Activated T-cell treated with anti-CD3 and anti-CD28 coated beads for 4 hours (primary cell): ENCODE measurements at places on chromosomes 6 and 20.

GRCh38 chr6:129112591-129112990 lies 229.7 kb downstream of the LAMA2 start:
- no peak for DNase-seq

DNA sequence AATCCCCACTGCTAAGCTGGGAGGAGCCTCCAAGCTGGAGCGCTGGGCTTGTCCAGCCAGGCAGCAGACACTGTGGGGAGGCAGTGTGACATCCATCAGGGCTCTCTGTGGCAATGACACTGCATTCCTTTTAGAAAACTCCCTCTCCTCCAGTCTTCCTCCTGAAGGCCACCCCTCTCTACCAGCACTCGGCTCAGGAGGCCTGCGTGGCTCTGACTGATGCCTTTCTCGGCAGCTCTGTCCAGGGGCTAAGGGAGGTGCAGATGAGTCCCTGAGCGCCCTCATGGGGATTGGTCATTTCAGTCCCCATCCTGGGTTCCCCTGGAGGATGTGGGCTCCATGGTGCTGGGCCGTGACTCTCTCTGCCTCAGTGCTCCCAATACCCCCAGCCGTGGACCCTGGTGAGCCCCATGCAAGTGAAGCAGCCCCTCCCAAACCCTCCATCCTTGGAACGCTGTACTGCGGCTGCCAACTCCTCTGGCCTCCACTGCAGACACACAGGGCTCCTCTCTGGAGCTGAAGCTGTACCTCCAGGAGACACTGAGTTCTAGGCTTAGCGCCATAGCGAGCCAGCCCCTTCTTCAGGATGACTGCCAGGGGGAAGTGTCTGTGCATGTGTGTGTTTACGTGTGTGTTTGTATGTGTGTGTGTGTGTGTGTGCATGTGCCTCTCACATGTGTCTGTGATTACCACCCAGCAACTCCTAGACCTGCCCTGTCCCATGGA lies 209.6 kb downstream of the ERMARD start:
- no peak for DNase-seq

DNA sequence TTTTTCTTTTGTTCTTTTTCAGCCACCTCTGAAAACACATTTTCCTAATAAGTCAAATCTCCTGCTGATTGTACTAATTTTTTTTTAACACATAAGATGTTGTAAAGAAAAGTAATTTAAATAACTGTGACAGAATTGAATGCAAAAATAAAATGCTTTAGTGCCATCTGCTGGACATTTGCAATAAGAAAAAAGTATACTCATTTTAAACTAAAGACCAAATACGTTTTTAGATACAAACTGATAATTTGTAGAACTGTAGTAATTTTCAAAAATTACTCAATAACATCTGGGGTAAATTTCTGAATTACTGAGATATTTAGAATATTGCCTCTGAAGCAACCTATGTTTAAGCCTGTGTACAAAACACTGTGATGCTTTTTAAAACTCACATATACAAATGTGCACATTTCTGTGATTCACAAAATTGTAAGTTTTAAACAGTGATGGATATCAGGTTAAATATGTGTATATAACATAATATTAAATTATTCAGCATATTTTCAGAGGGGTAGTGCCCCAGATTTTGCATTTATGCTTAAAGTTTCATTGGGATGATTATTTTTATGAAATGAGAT lies 198.7 kb downstream of the RIMS1 start:
- no peak for DNase-seq

- DNase-seq: no peak
Observed at GRCh38 chr20:56781108-56781739, 152.1 kb downstream of the TFAP2C start.

DNA sequence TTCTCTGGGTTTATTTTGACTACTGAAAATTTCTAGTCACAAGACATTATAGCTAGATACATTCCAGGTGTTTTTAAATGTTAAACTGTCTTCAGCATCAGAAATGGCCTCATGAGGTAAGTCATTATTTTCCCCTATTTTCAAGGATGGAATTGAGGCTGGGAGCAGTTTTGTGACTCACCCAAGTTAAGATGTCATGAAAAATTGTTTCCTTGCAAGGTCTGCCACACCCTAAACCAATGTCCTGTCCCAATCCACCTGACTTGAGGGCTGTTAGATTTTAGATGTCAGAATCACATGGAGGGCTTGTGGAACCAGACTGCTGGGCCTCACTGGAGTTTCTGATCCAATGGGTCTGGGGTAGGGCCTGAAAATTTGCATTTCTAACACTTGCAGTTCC lies 16.9 kb downstream of the SLC22A3 start:
- no peak for DNase-seq

GRCh38 chr6:35312807-35313206 lies 15.2 kb downstream of the DEF6 start:
- no peak for DNase-seq
